Effector CD4-positive, alpha-beta T cell (primary cell): ENCODE measurements at places on chromosomes 3 and 15.

- DNase-seq: no peak
These were observed 34.8 kb upstream of the PFN2 start for GRCh38 chr3:150005243-150006112.

DNA sequence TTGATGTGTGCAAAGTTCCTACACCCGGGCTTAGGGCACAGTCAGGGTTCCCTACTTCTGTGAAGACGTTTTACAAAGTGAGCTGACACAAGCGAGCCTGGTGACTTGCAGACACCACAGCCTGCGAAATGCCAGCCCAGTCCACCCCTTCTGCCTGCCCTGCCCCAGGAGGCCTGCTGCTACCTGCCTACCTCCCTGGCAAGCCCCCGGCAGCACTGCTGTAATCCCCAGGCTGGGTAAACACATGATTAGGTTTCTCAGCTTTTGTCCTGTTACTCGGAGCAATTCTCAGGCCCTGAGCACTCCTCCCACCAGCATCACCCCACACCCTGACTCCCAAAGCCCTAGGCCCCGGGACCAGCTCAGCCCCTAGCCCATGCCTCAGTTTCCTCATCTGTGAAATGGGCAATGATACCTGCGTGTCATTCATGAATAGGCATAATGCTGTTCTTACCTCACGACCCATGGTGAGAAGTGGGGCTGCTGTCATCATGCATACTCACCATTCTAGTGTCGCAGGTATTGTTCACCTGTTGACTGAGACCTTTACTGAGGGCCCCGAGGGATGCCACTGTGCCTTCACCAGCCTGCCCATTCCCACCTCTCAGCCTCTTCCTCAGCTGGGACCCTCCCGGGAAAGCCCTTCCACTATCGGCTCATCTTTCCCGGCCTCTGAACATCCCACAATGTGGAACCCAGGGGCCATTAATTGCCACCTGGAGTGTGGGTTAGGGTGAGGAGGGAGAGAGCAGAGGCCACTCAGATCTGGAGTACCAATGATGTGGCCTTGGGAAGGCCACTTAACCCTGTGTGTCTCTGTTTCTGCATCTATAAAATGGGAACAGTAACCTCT, 31.5 kb upstream of the SLC6A6 start:
- no peak for DNase-seq

DNA sequence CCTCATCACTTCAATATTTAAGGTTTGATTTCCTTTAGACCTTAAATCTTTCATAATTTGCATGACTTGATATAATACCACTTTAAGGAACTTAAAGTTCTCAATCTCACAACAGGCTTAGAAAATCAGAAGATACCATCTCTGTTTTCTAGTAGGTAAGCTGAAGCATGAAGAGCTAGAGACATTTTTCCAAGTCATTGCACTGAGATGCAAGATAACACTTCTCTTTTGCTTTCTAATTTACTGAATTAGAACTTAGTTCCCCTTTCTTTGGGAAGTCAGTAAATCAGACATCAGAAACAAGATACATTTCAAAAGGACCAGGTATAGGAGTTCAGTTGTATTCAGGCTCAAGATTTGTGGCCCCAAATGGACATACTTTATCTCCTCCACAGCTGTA, 79.7 kb downstream of the DZIP3 start:
- DNase-seq: no peak

DNA sequence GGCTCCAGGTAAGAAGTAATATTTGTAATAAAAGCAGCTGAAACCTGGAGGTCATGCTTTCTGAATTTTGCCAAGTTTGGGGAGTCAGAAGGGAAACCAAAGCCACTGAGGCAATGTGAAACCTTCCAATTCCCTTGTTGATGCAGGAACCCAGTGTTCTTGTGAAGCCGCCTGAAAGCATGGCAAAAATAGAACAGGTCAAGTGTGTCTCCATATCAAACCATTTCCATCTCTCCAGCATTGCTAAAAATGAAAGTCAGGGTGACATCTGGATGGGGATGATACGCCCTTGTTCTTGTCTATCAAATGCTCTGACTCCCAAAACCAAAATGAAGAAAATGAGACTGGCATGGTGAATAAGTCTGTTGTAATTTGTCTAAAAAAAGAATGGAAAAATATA, 362.5 kb downstream of the VPS13C start:
- DNase-seq: no peak

GRCh38 chr3:156685752-156686151, 11.4 kb downstream of the TIPARP start:
- DNase-seq: no peak
